ENCODE measurements at places on chromosomes 2 and 18. TPM values are rescaled to one million over a fixed set of nuclear protein-coding genes. Genes with fewer than 3 reads are reported as not detected.

KRTCAP3 gene
- 7.5 TPM for total RNA-seq

GNAL gene
- total RNA-seq = 0.14 TPM

DNA sequence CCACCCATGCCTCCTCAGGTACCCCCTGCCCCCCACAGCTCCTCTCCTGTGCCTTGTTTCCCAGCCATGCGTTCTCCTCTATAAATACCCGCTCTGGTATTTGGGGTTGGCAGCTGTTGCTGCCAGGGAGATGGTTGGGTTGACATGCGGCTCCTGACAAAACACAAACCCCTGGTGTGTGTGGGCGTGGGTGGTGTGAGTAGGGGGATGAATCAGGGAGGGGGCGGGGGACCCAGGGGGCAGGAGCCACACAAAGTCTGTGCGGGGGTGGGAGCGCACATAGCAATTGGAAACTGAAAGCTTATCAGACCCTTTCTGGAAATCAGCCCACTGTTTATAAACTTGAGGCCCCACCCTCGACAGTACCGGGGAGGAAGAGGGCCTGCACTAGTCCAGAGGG is 803 bp upstream of the DES start:
- DNase-seq = no peak

DNA sequence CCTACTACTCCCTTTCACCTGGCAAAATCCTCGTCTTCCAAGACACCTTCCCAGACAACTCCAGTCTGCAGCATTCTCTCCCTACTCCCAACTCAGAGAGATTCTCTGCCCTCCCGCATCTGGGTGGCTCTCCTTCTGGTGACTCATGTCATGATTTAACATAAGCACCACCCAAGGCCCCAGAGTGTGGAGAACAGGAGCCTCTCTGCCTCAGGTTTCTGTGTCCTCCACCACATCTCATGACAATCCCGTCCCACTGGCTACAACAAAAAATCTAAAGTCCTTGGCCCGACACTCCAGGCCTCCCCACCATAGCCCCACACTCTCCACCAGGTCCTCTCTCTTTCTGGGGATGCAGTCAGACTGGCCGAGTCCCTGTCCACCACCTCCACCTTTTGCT is 197.1 kb downstream of the BCL11A start:
- DNase-seq = no peak

- no peak for DNase-seq
Observed at GRCh38 chr2:36366491-36367120, 11.0 kb downstream of the CRIM1 start.

DNA sequence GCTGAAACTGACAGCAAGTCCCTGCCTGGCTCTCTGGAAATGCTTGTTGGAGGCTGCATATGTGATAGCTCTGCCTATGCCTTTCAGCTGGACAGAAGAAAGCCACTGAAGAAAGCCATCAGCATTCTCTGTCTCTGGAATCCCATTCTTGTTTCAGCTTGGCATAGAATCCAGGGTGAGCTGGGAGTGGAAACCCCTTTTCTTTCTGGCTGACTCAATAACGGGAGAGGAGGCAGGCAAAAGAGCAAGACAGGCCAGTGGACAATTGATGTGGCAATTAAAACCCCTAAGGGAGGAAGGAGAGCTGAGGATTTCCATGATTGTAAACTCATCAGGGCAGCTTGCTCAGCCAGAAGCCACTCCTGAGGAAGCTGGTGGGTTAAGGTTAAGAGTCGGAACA is 208.1 kb downstream of the CLIP4 start:
- DNase-seq = no peak

DNA sequence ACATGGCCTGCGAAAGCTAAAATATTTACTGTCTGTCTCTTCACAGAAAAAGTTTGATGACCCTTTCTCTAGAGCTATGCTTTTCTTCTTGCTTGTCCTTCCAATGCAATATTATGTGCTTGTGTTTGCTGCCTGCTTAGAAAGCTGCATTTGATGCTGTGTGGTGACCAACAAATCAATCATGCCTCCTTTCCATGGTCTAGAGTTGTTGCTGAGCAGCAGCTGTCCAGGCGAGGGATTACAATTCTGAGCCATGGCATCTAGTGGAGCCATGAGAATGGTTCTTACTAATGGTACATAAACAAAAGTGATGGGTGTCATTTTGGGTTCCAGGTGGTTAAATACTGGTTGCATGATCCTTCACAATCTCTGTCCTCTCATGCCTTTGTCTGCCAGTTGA is 1142.1 kb downstream of the DPP10 start:
- no peak for DNase-seq

GRCh38 chr18:37871561-37871960 is 306.0 kb upstream of the CELF4 start:
- DNase-seq = no peak

DNA sequence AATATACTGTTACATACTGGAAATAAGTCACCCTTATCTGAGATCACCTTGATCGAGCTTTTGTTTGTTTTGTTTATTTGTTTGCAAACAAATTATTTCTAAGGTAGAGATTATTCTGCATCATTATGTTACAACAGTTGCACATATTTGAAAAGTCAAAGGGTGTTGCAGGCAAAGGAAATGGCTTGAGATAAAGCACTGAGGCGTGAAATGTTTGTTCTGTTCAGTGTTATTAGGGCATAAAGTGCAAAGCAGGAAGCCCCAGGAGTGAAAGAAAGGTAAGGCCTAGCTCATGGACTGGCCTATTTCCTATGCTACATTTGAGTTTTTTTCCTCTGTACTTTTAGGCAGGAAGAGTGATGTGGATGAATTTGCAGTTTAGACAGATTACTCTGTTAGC is 1815.6 kb upstream of the LRRTM1 start:
- no peak for DNase-seq

FHOD3 gene
- total RNA-seq = not detected

GRCh38 chr18:23126376-23127056 is 8.8 kb upstream of the CABLES1 start:
- no peak for DNase-seq

CYP26B1 gene
- total RNA-seq = not detected

C2orf92 gene
- total RNA-seq = 21.8 TPM

RGPD4 gene
- total RNA-seq = 0.07 TPM

- no peak for DNase-seq
Observed at GRCh38 chr2:3730646-3731045, 27.3 kb downstream of the DCDC2C start.

MTCL1 gene
- total RNA-seq = 0.50 TPM

FAHD2A gene
- total RNA-seq = 32.5 TPM

- DNase-seq = no peak
Observed at GRCh38 chr2:68800027-68800401, 65.4 kb downstream of the ARHGAP25 start.

CCDC74A gene
- 3.3 TPM for total RNA-seq

GRCh38 chr2:231200805-231201474 is 2.5 kb downstream of the ARMC9 start:
- DNase-seq = no peak

C2orf42 gene
- total RNA-seq = 24.7 TPM

DNA sequence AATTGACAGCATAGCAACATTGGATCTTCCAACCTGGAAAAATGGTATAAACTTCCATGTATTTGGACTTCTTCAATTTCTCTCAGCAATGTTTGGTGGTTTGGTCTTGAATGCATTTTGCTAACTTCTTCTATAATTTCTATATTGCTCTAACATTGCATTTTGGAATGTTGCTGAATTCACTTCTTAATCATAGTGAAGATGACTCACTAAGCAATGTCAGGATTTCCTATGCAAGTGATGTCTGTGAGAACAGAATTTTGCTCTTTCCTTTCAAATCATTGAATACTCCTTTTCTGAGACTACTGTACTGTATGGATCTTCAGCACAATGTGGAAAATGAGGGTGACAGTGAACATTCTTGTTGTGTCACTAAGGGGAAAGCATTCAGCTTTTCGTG is 28.9 kb upstream of the CDH19 start:
- no peak for DNase-seq

DNA sequence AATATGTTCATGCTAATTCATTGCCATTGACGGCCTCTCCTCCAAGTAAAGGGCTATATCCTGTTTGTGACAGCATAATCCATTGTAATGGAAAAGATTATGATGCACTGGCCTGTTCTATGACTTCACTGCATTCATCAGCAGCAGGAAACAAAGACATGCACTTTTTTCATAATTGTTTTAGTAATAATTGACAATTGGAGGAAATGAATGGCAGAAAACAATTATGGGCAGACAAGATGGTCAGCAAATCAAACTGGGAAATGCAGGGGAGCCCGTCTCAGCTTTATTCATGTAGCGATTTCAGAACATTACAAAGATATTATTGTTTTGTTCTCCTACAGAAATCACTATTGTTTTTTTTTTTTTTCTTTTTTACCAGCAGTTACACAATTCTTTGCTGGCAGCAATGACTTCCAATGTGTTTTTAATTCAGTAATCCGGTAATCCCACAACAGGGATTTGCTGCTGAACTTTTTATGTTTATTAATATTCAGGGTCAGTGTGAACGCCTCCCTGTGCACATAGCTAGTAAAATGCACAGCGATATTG is 33.8 kb upstream of the RASGRP3 start:
- no peak for DNase-seq

DNA sequence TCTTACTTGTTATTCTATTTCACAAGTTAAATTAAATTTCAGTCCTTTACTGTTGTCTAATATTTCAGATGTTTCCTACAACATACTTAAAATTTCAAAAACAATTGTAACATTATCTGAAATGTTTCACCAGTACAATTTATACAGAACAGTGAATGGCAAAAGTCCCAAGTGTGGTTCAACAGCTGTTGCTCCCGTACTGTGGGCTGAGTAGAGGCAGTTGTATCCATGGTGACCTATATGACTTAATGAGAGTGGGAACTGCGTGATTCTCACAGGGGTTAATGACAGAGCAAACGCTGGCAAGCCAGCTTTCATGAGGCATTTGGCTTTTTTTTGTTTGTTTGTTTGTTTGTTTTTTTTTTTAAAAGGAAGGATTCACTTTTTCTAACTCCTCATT is 5.3 kb upstream of the PLCL1 start:
- DNase-seq = no peak

CCT4 gene
- total RNA-seq = 360 TPM

All from activated T-helper 2 cell treated with anti-CD3 and anti-CD28 coated beads, Interferon-gamma antibody, Interleukin-2, Interleukin-4, amounts not matched to agents 10 μg/mL and 5 μg/mL and 100 μg/mL, durations not matched to agents 14 hours and 24 hours and 36 hours (primary cell).